ENCODE measurements at places on chromosomes 5 and 9.

DNA sequence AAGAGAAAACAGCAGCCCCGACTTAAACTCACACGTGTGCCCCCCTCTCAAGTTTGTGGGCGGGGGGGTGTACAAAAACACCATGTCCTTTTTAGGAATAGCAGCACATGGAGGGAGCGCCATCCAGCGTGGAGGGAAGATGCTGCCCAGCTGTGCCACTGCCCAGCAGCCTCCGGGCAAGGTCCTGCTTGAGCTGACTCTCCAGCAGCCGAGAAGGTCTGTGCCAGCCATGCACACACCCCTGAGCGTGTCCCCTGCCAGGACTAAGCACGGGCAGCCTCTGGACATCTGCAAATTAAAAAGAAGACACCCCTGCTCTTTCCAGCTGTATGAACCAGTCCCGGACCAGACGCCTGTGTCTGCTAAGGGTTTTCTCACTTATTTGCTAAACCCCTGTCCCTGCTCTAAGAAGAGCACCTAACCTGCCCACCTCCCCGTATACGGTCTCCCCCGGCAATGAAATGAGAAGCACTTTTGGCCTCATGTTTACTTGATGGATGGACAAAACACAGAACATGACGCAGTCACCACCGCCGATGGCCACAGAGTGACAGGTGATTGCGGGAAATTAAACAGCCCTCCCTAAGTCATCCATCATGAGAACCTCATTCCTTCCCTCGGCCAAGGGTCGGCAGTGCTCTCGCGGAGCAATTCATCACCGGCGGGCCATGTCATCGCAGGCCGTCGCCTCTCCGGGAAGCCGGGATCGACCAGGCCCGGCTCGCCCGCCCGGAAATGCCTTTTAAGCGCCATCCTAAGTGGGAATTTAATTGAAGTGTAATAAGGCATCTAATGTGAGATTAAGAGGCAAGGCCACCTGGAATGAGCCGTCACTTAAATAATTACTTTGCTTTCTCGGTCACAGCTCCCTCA, 96.9 kb downstream of the OLFM1 start:
- no peak for DNase-seq

DNA sequence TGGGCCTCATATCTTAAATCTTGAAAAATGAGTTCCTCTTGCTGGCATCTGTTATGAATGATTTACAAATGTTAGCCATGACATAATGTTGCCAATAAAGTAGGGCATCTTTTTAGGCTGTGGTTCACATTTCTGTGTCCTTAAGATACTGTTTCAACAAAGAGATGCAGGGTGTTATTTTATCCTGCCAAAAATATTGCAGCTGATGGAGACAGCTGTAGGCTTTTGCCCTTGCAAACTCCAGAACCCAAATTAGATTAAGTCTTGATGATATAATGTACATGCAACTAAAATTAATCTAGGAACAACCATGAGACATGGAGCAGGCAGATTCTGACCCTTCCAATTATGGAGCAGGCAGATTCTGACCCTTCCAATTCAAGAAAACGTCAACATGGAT, 228.2 kb upstream of the GRIN3A start:
- no peak for DNase-seq

DNA sequence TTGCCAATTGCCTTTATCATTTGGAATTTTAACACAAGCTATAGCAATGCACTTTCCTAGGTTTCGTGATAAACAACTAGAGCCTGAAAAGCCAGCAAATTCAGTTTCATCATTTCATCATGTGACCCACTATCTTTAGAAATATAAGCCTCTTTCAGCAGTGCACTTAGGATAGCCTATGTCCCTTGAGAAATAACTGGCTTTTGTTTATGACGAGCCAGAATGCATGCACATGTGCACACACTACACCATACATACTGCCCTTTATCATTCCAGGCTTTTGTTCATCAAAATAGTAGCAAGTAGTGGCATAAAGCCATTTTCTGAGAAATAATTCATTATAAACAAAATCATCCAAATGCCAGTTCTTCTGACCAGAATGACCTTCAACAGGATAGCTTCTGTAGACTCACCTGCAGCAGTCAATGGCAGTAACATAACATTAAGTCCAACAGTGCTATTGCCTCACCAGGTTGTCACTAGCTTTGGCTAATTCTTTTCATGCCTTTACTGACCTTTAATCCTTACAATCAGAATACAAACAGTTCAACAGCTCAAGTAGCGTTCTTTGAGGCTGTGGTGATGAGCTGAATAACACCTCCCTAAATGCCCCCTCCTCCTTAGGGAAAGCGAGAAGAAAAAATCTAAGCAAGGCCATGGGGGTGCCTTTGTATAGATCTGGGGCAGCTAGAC, 132.3 kb upstream of the SMARCA2 start:
- DNase-seq, result no peak

DNA sequence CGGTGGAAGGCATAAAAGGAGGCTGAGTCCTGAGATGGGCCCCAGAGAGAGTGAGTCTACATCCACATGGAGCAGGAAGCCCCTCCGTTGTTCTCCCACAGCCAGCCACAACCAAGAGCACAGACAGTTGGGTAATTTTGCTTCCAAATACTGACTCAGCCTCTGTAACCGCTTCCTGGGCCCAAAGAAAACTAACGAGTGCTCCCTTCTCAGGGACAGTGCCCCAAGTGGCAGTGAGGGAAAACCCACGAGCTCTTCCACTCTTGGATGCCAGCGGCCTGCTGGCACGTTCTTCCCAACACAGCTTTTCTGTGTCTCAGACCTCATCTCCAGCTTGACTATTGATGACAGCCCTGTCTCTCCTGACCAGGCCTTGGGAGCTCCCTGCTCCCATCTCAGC, 207.6 kb downstream of the FSTL4 start:
- no peak for DNase-seq

- no peak for DNase-seq
These were observed 12.0 kb upstream of the RNF130 start for GRCh38 chr5:180083529-180084060.

GRCh38 chr5:167699432-167699831, 592.0 kb upstream of the WWC1 start:
- DNase-seq, result no peak

DNA sequence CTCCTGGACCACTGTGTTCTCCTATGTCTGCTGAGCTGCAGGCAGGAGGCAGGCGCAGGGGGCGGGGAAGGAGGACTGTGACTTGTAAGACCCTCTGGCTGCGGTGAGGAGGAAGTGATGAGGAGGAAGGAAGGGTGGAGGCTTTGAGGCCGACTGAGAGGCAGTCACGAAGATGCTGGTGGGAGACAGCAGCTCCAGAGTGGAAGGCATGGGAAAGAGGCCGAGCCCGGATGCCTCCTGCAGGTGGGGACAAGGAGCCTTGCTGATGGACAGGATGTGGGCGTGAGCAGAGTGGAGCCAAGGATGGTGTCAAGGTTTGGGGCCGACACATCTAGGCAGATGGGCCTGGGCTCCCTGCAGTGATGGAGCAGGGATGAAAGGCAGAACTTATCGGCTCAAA, 74.3 kb upstream of the ICE1 start:
- no peak for DNase-seq

DNA sequence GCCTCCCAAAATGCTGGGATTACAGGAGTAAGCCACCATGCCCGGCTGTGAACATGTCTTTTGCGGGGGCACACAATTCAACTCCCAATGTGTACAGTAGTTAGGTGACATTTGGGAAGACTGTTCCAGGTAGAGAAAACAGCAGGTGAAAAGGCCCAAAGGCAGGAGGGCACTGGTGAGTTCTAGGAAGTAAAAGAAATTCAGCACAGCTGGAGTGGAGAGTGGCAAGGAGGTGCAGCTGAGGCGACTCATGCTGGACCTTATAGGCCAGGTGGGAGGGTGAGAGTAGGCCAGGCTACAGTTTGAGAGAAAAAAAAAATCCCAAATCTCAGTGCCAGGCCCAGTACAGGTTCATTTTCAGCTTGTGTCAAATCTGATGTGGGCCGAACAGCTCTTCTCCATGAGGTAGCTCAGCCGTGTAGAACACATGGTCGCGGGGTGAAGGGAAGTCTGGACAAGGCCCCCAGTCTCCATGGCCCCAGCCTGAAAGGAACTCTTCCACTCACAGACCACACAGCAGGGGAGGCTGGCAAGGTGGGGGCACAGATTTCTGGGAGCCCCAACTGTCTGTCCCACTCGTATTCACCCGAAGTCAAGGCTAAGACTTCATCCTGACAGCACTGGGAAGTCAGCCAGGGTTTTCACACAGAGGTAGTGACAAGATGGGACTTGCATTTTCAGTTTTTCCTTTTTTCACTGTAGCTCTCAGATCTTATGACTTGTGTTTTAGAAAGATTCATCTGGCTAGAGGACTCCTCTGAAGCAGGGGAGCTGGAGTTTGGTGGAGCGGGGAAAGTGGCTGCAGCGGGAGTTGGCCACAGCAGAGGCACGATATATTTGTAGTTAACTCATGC, 4.5 kb upstream of the HNRNPAB start:
- no peak for DNase-seq

DNA sequence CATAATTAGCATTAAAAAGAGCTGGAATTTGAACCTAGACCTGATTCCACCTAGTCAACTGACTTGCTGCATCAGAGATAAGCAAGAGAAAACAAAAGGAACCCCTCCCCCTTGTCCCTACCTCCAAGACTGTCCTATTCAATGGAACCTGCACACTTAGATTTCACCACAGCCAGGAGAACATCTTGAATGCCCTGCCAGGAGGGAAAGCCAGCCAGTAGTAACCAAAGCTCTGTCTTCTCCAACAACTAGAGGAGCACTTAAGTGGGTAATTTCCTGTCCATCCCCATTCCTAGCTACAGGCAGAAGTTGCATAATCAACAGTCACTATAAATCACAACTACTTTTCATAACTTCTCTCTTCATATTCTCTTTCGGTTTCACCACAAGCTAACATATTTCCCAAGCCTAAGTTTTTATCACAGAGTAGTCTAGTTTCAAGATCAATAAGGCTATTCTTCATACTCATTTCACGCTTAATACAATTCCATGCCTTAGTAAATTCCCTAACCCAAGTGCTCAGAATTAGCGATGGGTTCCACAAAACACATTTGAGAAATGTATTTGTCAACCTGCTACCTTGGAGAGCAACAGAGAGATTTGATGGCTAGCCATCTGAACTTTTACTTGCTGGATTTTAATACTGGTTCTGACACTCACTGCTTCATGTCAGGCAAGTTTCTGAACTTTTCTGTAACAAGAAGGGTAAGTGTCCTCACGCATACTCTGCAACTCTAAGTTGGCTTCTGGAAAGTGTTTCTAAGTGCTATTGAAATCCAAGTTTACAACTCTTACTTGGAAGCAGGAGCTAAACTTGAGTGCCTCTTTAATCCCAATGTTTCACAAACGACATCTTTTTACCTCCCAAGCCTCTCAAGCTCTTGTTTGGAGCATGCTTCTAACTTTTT, 2.0 kb downstream of the DENND1A start:
- no peak for DNase-seq

- DNase-seq, result no peak
These were observed 370.6 kb downstream of the DMRTA1 start for GRCh38 chr9:22817181-22817580.

DNA sequence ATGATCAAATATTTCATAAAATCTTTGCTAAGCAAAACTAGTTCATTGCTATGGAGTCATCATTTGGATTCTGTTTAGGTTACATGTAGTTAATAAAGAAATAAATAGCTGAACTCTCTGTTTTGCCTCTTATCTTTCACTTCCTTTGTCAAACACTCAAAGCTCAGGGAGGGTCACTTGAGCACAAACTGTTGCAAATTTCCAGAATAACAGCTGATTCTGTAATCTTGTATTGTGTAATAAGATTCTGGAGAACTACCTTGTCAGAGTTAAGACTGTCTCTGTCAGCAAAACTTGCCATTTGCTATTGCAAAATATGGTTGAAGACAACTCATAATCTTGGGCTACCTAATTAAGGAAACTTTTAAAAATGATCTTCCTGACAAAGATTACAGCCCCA, 182.0 kb upstream of the MOCS2 start:
- DNase-seq, result no peak

DNA sequence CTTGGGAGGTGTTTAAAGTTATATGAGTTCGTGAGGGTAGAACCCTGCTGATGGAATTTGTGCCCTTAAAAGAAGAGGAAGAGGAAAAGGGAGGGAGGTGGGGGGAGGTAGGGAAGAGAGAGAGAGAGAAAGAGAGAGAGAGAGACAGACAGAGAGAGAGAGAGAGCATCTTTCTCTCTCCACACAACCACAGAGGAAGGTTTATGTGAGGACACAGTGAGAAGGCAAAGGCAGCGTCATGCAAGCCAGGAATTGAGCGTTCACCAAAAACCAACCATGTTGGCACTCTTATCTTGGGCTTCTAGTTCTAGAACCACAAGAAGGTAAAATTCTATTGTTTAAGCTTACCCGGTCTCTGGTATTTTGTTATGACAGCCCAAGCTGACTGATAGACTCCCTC, 152.4 kb downstream of the SH3GL2 start:
- DNase-seq, result no peak

DNA sequence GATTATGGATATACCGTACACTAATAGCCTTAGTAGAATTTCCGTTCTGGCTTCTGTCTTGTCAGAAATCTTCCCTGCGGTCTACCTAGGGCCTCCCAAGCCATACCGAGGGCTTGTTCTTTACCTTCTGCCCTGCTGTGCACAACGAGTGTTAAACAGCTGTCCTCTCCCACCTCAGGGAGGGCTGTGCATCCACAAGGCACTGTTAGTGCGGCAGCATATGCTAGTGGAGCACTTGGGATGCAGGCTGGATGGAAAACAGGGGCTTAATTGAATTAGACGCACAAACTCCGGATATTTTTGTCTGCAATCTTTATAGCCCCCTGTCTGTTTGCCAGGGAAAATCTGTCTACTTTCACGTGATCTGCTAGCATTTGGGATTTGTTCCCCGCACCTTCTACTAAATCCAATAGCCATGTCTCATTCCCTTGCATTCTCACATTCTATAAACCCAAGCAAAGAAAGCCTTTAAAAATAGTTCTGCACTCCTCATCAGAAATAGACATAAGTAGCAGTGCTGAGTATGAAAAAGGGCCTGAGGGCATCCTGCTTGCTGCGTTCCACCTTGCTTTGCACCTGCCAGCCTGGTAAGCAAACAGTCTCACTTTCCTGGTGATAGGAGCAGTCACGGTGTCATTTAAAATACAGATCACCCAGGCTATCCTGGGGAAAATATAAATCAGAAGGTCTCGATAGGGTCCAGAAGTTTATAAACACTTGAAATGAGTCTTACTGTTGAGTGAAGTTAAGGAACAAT, 382.6 kb downstream of the RASEF start:
- DNase-seq, result no peak
